ENCODE measurements at places on chromosomes 2 and 18.

GRCh38 chr18:7584646-7585275, 17.6 kb downstream of the PTPRM start:
- DNase-seq: no peak

DNA sequence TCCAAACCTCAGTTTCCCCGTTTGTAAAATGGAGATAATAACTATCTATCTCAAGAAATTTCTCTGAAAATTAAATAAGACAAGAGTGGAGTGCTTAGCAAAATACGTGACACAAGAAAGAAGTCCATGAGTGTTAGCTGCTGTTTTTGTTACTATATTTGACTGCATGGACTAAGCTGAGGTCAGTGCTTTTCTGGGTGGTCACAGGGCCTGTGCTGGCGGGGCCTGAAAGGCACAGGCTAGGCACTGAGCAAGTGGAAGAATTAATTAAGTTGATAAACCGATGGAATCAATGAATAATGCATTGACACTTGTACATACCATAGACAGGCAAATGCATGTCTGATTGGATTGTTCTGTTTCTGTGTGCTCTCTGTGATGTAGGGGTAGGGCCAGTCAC, 27.3 kb downstream of the RPL37A start:
- no peak for DNase-seq

GRCh38 chr18:49788327-49788898, 24.9 kb downstream of the ACAA2 start:
- no peak for DNase-seq

DNA sequence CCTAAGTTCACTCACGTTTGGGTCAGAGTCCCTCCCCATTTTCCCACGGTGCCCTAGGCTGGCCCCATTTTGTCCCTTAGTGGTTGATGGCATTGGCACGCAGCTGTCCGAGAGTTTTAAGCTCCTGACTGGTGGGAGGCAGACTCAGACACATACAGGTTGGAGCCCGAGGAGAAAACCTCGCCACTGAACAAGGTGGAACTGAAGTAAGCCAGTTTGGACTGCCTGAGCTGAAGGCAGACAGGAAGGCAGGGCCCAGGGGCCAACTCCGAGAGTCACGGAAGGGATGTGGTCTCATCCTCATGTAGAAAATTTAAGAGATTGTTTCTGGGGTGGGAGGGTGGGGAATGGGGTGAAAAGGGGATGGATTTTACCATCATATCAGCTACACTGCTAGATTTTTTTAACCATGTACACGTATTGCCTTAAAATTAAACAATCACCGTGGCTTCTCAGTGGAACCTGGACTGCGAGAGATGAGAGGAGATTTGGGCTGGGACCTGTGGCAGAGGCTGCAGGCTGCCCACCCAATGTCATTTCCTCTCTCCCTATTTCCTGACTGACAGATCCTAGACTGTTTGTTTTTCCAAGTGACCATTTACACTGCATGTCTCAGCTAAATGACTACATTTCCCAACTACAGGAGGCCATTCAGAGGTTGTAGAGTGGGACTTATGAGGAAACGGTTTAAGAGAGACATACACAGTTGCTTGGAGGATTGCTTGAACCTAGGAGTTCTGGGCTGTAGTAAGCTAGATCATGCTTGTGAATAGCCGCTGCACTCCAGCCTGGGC, 19.4 kb upstream of the NMUR1 start:
- DNase-seq: no peak

DNA sequence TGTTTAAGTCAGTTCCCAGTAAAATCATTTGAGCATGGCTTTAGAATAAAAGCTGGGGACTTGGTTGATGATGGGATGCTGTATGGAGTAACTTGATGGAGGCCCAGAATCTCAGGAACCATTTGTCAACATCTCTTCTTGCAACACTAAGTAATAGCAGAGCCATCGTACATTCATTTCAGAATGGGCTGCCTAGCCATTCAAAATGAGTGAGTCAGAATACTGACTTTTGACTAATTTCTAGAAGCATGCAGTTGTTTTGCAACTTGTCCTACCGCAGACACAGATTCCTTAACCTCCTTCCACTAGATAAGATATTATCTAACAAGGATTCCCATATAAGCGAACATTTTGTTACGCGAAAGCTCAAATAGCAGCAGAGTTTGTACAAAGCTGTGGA, 229.5 kb downstream of the CNTNAP5 start:
- DNase-seq: no peak

GRCh38 chr2:151150331-151151320, 111.0 kb downstream of the RBM43 start:
- no peak for DNase-seq

- peak; percentile 3 for DNase-seq
Measured at GRCh38 chr2:230885463-230886130, 20.9 kb downstream of the ITM2C start.

GRCh38 chr2:128494640-128495321, 176.1 kb upstream of the HS6ST1 start:
- DNase-seq: no peak

DNA sequence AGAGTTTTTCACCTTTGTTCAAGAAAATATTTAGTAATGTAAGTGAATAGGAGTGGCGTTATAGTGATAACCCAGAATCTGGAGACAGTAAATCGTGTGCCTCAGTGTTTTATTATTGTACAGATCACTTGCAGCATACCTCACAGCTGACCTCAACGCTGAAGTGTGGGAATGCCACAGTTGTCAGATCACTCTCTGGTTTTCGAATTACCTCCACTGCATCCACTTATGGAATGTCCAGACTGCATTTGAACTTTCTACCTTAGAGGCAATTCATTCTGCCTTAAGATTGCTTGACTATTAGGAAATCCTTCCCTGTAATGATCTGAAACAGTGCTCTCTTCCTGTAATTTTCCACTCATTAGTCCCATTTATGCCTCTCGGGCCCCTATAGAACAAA, 164.5 kb upstream of the ALPP start:
- DNase-seq: no peak

DNA sequence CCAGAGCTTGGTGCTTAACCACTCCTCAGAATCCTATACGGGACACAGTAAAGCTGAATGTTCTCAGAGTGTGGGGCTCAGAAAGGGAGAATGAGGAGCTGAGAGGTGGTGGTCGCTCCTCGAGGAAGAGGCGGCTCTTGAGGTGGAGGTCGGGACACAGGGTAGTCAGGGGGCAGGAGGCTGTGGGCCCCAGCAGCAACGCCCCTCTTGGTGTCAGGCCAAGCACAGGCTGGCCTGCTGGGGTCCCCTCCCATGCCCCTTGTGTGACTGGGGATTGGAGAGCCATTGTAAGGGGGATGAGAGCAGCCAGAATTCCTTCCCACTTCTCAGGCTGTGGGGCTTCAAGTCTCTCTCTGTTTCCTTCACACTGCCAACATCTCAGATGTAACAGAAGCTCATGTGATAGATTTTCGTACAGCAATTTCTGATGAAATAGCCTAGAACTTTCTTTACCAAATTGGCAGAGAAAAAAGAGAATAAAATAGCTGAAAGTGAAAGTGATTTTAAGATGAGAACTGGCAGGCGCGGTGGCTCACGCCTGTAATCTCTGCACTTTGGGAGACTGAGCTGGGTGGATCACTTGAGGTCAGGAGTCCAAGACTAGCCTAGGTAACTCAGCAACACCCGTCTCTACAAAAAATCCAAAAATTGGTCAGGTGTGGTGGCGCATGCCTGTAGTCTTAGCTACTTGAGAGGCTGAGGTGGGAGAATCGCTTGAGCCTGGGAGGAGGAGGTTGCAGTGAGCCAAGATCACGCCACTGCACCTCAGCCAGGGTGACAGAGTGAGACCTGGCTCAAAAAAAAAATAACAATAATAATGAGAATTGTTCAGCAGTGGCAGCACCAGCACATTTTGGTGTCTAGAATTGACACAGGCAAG, 61.1 kb upstream of the RPL31 start:
- no peak for DNase-seq

GRCh38 chr2:155599834-155600233, 732.7 kb downstream of the NR4A2 start:
- no peak for DNase-seq

DNA sequence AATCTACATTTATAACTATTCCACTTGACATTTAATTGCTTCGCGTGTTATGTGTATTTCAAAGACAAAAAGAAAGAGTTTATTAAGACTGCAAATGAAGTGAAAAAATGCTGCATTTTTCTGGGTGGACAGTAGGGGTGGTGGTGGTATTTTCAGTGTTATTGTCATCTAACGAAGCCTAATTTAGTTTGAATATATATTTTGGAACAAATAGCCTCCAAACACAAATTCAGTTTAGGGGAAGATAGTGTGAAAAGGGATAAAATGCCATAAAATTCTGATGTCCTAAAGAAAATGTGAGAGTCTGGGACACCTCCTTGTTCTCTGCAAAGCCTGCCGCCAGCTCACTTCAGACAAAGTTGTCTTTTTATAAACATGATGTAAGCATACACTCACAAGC, 425.1 kb downstream of the NRXN1 start:
- DNase-seq: no peak

GRCh38 chr2:234444242-234444730, 52.6 kb downstream of the ARL4C start:
- no peak for DNase-seq

DNA sequence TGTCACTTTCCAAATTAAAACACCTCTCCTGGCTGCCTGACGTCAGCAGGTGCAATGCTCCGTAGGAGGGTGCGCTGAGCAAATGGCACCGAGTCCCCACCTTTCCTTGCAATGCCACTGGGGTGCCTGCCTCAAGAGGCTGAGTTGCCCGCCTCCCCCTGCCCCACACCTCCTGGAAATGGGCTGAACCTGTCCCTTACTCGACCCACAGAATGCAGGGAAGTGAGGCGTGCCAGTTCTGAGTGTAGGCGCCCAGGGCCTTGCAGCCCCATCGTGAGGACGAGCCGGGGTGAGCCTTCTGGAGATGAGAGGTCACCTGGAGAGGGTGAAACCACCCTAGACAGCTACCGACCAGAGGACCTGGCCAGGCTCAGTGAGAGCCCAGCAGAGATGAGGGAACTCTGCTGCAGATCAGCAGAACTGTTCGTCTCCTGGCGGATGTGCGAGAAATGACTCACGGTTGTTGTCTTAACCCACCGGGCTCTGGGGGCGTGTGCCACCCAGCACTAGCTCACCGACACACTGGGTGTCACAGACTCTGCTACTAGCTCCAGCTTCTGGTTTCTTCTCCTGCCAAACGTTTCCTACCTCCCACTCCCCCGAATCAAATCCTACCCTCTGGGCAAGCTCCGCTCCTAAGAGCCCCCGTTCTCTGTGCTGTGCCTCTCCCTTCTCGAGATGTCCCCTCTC, 168.7 kb upstream of the HDAC4 start:
- no peak for DNase-seq

DNA sequence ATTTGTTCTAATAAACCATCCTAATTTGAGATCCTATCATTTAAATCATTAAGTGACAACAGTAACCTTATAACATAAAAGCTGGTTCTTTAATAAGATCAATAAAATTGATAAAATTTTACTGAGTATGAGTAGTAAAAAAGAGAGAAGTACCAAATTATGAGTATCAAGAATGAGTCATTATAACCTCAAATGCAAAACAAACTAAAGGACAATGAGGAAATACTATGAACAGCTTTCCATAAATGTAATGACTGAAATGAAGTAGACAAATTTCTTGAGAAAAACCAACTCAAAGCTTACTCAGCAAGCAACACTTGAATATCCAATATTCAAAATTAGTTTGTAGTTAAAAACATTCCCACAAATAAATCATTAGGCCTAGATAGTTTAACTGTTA, 433.0 kb downstream of the ZEB2 start:
- DNase-seq: no peak

DNA sequence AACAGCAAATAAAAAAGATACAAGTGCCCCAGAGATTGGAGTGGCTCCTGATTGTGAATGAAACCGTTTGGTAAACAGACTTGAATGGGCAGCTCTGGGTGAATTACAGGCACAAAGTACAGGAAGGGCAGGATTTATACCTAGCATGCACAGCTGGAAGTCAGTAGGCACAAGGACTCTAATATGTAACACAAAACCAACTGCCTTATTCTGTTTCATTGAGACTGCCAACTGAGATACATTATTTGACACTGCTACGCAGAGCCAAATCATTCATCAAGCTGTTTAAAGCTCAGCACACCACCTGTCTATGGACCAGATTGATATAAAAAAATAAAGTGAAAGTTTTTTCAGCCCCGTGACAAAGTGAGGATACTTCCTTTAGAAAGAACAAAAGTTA, 541.2 kb downstream of the NUP35 start:
- peak; percentile 51 for DNase-seq

- no peak for DNase-seq
Measured at GRCh38 chr2:75616406-75616805, 30.2 kb upstream of the MRPL19 start.

DNA sequence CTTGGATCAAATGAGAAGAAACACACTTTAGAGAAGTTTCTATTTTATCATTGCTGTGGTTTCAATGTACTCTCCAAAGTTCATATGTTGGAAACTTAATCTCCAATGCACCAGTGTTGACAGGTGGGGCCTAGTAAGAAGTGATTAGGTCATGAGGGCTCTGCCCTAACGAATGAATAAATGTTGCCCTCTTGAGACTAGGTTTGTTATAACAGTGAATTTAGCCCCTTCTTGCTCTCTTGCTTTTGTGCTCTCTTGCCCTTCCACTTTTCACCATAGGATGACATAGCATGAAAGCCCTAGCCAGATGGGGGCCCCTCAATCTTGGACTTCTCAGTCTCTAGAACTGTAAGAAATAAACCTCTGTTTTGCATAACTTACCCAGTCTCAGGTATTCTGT, 664.8 kb downstream of the DCC start:
- DNase-seq: no peak

DNA sequence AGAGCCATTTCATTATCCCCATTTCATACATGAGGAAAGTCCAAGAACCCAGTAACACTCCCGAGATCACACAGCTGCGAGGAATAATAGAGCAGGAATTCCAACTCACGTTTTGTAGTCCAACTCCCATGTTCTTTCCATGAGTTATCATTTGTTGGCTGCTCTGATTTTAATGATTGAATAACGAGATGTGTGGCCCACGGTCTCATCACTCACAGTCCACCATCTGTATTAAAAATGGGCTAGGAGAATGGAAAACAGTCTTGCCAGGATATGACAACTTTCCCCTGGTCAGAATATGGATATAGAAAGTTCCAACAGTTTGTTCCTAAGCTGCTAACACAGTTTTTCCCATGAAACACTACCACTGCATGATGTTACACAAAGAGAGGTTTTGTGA, 147.5 kb downstream of the METTL4 start:
- no peak for DNase-seq

DNA sequence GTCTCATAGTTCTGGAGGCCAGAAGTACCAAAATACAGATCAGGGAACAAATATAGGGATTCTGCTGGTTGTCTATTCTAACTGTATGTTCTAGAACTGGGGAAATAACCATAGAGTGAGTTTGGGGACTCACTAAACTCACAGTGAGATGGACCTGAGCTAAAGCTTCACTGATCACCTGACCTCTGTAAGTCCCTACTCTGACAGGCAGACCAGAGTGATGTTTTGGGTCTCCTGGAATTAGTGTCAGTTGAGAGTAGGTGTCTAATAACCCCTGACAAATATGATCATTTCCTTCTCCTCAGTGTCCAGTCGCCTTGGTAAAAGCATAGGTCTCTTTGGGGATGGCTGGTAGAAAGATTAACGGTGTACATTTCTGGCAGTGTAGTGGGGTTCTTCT, 14.2 kb downstream of the PIKFYVE start:
- no peak for DNase-seq
